ENCODE measurements at places on chromosomes 2 and 18.
A peak's percentile ranks its signal among the peaks of the same experiment; 100 is the strongest.

GRCh38 chr18:7000484-7001096, 117.0 kb downstream of the LAMA1 start:
- H3K27me3 ChIP-seq, result peaks cover 76% of the 10 kb centered on the region
- H3K4me3 ChIP-seq, result no peak overlapping the region
- H3K36me3 ChIP-seq, result no peaks in the 10 kb centered on the region
- no peak for DNase-seq

DNA sequence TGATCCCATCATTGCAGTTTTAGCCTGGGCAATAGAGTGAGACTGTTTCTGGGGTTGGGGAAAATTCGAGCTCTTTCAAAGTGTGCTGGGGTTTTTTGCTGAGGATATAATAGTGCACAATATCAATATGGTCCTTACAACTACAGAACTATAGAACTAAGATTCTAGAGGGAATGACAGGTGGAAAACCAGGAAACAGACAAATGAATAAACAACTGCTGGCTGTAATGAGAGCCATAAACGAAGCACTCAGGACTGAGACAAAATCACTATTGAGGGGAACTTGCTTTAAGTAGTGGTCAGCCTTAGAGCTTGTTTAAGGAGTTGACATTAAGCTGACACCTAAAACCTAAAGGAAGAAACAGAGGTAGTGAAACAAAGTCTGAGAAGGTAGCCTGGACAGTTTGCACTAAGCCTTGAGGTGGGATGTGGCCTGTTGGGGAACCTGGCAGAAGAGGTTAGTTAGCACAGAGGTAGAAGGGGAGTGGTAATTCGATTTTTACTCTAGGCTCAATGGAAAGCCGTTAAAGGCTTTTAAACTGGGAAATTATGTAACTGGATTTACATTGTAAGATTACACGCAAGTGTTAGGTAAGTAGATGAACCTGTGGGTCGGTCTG, 33.8 kb downstream of the LCLAT1 start:
- no peak overlapping the region for H3K4me3 ChIP-seq
- no peaks in the 10 kb centered on the region for H3K4me1 ChIP-seq
- no peak overlapping the region for H3K27ac ChIP-seq
- no peaks in the 10 kb centered on the region for H3K27me3 ChIP-seq

- DNase-seq, result no peak
- H3K4me3 ChIP-seq, result no peak overlapping the region
- no peaks in the 10 kb centered on the region for H3K27me3 ChIP-seq
- no peak overlapping the region for H3K27ac ChIP-seq
- H3K4me1 ChIP-seq, result no peaks in the 10 kb centered on the region
Measured at GRCh38 chr18:34158881-34159690, 65.6 kb downstream of the NOL4 start.

- no peak for DNase-seq
- H3K4me3 ChIP-seq, result no peak overlapping the region
- no peaks in the 10 kb centered on the region for H3K27me3 ChIP-seq
Measured at GRCh38 chr2:225354281-225354774, 45.2 kb upstream of the NYAP2 start.

DNA sequence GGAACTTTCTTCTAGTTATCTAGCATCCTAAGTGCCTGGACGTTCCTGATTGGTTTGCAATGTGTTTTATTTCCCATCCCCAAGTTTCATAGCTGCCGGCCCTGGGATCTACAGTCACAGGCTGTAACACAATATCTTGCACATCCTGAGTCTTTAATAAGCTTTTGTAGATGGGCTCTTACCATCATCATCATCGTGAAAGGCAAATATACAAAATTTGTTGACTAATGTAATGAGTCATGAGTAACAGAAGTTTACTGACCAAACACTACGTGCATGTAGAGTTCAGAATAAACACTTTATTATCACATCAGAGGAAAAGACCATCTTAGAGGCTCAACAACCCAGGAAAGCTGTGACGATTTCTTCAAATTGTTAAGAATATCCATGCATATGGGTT, 8.1 kb upstream of the TYMS start:
- no peaks in the 10 kb centered on the region for H3K4me1 ChIP-seq
- no peak for DNase-seq
- H3K4me3 ChIP-seq, result no peak overlapping the region
- H3K36me3 ChIP-seq, result no peaks in the 10 kb centered on the region

DNA sequence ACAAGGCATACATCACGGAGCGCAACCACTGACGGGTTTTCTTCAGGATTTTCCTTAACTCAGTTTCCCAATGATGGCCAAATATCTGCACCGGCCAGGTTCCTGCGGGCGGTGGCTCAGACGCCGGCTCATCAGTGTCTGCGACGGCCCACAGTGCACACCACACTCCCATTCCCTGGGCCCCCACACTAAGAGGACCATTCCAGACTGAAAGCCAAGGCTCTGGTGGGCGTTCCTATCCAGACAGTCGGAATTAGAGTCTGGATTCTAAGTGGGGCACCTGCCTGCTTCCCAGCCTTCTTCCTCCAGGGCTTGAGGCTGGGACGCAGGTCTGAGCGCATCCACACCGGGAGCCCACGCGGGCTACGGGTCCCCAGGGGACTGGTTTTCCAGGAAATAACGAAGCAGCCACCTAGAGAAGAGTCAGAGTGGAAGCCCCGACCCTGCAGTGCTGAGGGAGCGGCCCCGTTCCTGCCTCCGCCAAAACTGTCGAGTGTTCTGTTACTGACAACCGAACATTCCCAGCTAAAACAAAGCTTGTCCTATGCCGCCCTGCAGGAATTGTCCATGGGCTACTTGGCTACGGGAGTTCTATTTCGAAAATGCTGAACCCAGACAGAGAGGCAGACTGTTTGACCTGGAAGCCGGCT, 75.3 kb downstream of the TMEM18 start:
- H3K27ac ChIP-seq, result peak overlapping the region; percentile 88
- no peaks in the 10 kb centered on the region for H3K36me3 ChIP-seq
- H3K4me3 ChIP-seq, result no peak overlapping the region
- peaks cover 12% of the 10 kb centered on the region for H3K27me3 ChIP-seq
- no peak for DNase-seq
- H3K4me1 ChIP-seq, result peaks cover 29% of the 10 kb centered on the region

GRCh38 chr2:43611987-43612894, 16.4 kb upstream of the THADA start:
- no peak overlapping the region for H3K27ac ChIP-seq
- H3K27me3 ChIP-seq, result no peaks in the 10 kb centered on the region
- peak; percentile 79 for DNase-seq
- H3K36me3 ChIP-seq, result no peaks in the 10 kb centered on the region
- no peak overlapping the region for H3K4me3 ChIP-seq

DNA sequence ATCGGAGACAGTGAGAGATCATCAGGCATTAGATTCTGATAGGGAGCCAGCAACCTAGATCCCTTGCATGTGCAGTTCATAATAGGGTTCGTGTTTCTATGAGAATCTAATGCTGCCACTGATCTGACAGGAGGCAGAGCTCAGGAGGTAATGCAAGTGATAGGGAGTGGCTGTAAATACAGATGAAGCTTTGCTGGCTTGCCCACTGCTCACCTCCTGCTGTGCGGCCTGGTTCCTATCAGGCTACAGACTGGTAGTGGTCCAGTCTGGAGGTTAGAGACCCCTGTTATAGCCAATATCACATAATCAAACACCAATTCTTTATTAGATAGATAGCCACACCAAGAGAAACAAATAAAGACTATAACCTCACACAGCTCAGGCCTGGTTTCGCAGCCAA, 51.0 kb upstream of the NBEAL1 start:
- no peak overlapping the region for H3K4me3 ChIP-seq
- H3K27ac ChIP-seq, result no peak overlapping the region
- no peaks in the 10 kb centered on the region for H3K36me3 ChIP-seq

DNA sequence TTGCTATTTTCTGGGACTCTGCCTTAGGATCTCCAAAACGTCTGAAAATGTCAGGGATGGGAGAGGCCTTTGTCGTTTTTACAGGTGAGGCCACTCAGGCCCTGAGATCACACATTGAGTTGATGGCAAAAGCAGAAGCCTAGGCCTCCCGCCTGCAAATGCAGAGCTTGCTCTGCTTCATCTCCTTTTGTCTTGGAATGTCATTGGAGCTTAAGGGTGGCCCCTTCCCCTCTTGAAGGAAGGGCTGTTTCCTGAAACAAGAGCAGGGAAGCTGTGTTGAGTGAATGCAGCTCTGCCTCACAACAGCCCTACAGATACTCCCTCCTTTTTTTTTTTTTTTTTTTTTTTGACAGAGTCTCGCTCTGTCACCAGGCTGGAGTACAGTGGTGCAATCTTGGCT, 123.5 kb downstream of the GLI2 start:
- H3K27ac ChIP-seq, result no peak overlapping the region
- DNase-seq, result no peak
- no peaks in the 10 kb centered on the region for H3K36me3 ChIP-seq
- peaks cover 9% of the 10 kb centered on the region for H3K4me1 ChIP-seq
- H3K27me3 ChIP-seq, result no peaks in the 10 kb centered on the region

GRCh38 chr2:130869441-130870160, 32.9 kb downstream of the ARHGEF4 start:
- H3K27ac ChIP-seq, result no peak overlapping the region
- peaks cover 8% of the 10 kb centered on the region for H3K4me1 ChIP-seq
- H3K36me3 ChIP-seq, result no peaks in the 10 kb centered on the region
- no peaks in the 10 kb centered on the region for H3K27me3 ChIP-seq
- no peak overlapping the region for H3K4me3 ChIP-seq

DNA sequence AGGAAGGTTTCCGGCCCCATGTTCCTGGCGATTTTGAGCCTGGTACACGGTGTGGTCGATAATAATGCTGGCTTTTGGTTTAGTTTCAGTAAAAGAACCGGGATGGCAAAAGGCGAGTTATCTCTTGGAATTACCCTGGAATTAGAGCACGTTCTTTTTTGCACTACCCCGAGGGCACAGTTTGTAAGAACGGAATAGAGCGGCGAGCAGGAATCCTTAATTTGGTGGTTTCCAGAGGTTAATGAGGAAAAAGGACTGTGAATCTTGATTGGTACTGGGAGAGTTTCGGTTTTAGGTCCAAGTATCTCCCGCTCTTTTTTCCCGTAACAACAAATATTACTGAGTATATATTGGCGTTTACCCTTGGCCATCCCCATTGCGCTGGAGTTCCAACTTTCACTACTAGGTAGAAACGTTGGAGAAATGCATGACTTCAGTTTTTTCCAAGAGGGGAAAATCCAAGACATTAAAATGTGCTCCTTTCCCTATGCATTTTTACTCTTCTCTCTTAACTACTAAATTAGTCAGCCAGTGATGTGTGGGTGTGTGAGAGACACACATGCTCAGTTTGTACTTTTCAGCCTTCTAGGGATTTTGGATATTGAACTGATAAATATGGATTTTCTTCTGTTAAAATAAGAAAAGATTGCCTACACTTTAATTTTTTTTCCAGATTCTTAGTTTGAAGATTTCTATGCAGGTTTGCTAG, 160.8 kb downstream of the AGPS start:
- peak overlapping the region; percentile 61 for H3K27ac ChIP-seq
- H3K4me3 ChIP-seq, result peak overlapping the region; percentile 79
- no peaks in the 10 kb centered on the region for H3K27me3 ChIP-seq
- no peaks in the 10 kb centered on the region for H3K36me3 ChIP-seq
- DNase-seq, result no peak

DNA sequence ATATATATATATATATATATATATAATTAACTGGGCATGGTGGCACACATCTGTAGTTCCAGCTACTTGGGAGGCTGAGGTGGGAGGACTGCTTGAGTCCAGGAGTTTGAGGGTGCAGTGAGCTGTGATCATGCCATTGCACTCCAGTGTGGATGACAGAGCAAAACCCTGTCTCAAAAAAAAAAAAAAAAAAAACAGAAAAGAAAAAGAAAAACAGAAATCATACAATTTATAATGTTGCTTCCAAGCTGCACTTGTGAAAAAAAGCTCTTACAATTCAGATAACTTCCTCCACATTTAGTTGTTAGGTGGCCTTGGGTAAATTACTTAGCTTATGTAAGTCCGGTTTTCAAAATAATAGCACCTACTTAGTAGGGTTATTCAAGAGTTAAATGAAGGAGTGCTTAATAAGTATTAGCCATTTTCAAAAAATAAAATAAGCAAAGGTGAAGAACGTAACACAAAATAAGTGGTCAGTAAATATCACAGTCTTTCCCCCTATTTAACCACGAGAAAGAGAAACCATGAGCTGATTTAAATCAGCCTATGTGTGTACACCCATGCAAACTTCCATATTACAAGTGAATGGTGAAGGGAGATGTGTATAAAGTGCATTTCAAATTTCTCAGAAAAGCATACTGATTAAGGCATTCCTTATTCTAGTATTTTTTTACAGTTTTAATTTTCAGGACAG, 2.3 kb downstream of the WIPF1 start:
- no peak overlapping the region for H3K27ac ChIP-seq
- no peak overlapping the region for H3K4me3 ChIP-seq
- H3K4me1 ChIP-seq, result no peaks in the 10 kb centered on the region
- H3K27me3 ChIP-seq, result no peaks in the 10 kb centered on the region
- DNase-seq, result no peak

- H3K4me3 ChIP-seq, result no peak overlapping the region
- H3K4me1 ChIP-seq, result peaks cover 11% of the 10 kb centered on the region
- H3K27ac ChIP-seq, result no peak overlapping the region
- H3K27me3 ChIP-seq, result no peaks in the 10 kb centered on the region
- DNase-seq, result no peak
Measured at GRCh38 chr2:37377187-37377532, 32.7 kb downstream of the QPCT start.

- H3K4me3 ChIP-seq, result peak within 1 kb of the TSS; percentile 57
- H3K27me3 ChIP-seq, result peaks cover 28% of the 10 kb centered on the region
- H3K27ac ChIP-seq, result no peak within 1 kb of the TSS
- DNase-seq, result peak; percentile 61
- no peaks in the 10 kb centered on the region for H3K36me3 ChIP-seq
Measured at GRCh38 chr2:10721396-10722251, at the start of gene ATP6V1C2. ATP6V1C2 (plus strand) TSS chr2:10721630; CDS start chr2:10722850, 1,220 bp downstream.

GRCh38 chr18:25247725-25248124, 104.2 kb downstream of the ZNF521 start:
- H3K4me1 ChIP-seq, result no peaks in the 10 kb centered on the region
- DNase-seq, result no peak
- H3K4me3 ChIP-seq, result no peak overlapping the region
- H3K27me3 ChIP-seq, result no peaks in the 10 kb centered on the region

GRCh38 chr2:79487399-79487798, 25.5 kb upstream of the CTNNA2 start:
- no peak for DNase-seq
- no peaks in the 10 kb centered on the region for H3K4me1 ChIP-seq
- no peaks in the 10 kb centered on the region for H3K36me3 ChIP-seq
- no peak overlapping the region for H3K27ac ChIP-seq

DNA sequence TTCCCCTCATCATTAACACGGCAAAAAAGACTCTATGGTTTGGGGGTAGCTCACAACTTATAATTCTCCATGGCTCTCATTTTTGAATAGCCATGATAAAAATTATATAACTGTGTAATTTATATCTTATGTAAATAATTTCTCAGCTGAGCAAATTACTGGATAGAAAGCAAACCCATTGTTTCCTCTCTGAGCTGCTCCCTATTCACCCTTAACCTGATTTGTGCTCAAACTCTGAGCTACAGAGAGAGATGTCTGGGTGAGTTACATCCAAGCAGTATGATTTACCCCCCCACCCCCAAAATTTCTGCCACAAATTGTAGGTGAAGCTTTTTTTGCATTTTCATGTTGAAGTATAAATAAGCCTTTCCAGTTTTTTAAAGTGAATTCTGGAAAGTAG, 123.7 kb downstream of the TFCP2L1 start:
- H3K36me3 ChIP-seq, result no peaks in the 10 kb centered on the region
- no peaks in the 10 kb centered on the region for H3K27me3 ChIP-seq
- no peak overlapping the region for H3K27ac ChIP-seq
- no peak for DNase-seq

GRCh38 chr2:103594823-103595222, 833.0 kb downstream of the TMEM182 start:
- H3K4me1 ChIP-seq, result no peaks in the 10 kb centered on the region
- H3K4me3 ChIP-seq, result no peak overlapping the region
- DNase-seq, result no peak
- H3K27ac ChIP-seq, result no peak overlapping the region
- no peaks in the 10 kb centered on the region for H3K36me3 ChIP-seq
- H3K27me3 ChIP-seq, result no peaks in the 10 kb centered on the region
